ENCODE measurements at places on chromosomes 4 and X. TPM values are rescaled to one million over a fixed set of nuclear protein-coding genes. Genes with fewer than 3 reads are reported as not detected.

The FABP2 gene
- polyA plus RNA-seq = 0.38 TPM

The RAI2 gene
- 1.9 TPM for polyA plus RNA-seq

The GAB3 gene
- polyA plus RNA-seq = 2.0 TPM

The VSIG1 gene
- polyA plus RNA-seq = 0.32 TPM

Measured in Purkinje cell (primary cell).